Esophagus muscularis mucosa (tissue), 4 donors: ENCODE measurements at places on chromosomes 2 and 18. TPM values are rescaled to one million over a fixed set of nuclear protein-coding genes. Genes with fewer than 3 reads are reported as not detected.

DNA sequence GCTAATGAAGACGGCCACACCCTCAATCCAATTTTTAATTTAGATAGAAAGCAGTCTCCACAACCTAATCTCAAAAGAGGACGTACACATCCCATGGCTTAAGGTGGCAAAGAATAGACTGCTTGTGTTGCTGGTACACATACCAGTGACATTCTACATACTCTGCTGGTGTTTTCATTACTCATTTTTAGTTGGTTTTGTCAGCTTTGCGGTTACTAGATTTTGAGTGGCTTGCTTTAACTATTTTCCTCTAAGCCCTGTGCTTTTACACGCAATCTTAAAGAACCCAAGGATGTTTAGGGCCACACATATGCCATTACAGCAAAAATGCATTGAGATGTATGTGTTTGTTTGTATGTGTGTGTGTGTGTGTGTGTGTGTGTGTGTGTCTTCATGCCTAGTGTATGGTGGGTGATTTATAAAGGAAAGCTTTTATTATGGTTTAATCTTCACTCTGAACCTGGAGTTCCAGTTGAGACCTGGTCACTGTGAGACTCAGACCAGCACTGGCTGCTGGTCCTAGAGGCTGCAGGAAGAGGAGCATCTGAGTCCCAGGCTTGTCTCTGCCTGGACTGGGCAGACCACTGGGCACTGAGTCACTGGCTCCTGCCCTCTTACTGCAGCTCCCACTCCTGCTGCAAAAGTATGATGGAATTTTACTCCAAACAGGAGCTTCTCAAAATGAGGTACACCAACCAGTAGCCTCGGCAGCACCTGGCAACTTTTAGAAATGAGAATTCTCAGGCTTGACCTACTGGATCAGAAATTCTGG, 415.9 kb downstream of the NBAS start:
- no peaks in the 10 kb centered on the region for H3K27me3 ChIP-seq
- H3K27ac ChIP-seq, result no peak overlapping the region
- no peak overlapping the region for H3K4me3 ChIP-seq
- DNase-seq, result no peak
- no peaks in the 10 kb centered on the region for H3K36me3 ChIP-seq
- H3K4me1 ChIP-seq, result no peaks in the 10 kb centered on the region

DNA sequence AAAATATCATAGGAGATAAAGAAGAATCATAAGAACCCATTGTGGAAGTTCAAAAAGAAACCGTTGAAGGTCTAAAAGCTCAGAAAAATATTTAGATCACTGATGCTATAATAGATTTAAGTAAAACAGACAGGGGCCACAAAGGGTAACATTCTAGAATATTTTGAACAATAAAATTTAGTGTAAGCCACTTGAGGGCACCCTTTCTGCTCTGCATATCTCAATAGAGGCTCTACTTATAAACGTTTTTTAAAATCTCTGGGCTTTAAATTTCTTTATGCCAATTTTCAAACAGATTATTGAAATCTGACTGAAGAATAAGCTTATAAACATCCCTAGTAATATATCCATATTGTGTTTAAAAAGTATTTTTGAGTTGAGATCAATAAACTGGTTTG, 57.6 kb upstream of the IL1RL1 start:
- no peak overlapping the region for H3K27ac ChIP-seq
- H3K27me3 ChIP-seq, result no peaks in the 10 kb centered on the region
- no peaks in the 10 kb centered on the region for H3K36me3 ChIP-seq
- no peak overlapping the region for H3K4me3 ChIP-seq
- H3K4me1 ChIP-seq, result peaks cover 18% of the 10 kb centered on the region

Gene GREB1L
- total RNA-seq, result 14.4 TPM

Gene ITPRIPL1
- 0.42 TPM for total RNA-seq

- no peaks in the 10 kb centered on the region for H3K27me3 ChIP-seq
- H3K27ac ChIP-seq, result no peak overlapping the region
- H3K4me3 ChIP-seq, result no peak overlapping the region
- H3K4me1 ChIP-seq, result no peaks in the 10 kb centered on the region
- no peak for DNase-seq
Observed at GRCh38 chr2:176780348-176780747, 432.2 kb upstream of the HNRNPA3 start.

Gene CAPN13
- not detected for total RNA-seq

DNA sequence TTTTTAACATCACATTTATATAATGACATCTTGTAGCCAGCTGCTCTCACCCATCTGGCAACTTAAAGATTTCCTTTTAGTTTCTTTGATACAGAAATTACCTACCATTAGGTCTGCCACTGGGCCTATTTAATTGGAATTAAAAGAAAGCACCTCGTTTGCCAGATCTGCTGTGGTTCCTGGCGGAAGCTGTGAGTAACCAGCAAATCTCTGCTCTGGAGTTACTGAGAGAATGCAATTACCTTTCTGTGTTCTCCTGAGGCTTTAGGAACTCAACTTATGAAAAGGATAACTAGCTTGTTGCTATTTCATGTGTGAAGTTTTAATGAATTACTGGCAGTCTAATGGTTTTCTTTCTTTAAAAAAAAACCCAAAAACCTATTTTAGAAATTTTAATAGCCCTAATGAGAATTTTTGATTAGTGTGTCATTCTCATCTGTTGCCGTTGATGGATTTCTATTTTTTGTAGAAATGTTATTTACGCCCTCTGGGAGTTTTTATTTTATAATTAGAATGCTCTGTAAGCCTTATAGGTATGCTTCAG, 69.7 kb upstream of the LYPD6B start:
- no peaks in the 10 kb centered on the region for H3K36me3 ChIP-seq
- DNase-seq, result no peak
- H3K4me1 ChIP-seq, result no peaks in the 10 kb centered on the region

DNA sequence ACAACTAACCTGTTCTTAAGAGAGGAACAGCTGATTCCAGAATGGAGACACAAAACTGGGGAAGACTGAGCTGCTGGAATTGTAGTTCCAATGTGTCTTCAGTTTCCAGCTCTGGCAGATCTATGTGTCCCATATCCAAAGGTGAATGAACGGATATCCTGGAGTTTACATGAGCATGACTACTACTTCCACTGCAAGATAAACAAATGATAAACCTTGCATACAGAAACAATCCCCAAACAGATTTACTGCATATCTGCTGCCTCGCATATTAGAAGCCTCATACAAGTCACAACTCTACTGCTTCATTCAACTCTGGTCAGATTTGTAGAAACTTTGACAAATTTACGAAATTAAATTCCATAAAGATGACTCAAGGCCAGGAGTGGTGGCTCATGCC, 15.0 kb downstream of the RTTN start:
- H3K36me3 ChIP-seq, result peaks cover 23% of the 10 kb centered on the region
- no peaks in the 10 kb centered on the region for H3K4me1 ChIP-seq
- no peak overlapping the region for H3K4me3 ChIP-seq
- H3K27me3 ChIP-seq, result no peaks in the 10 kb centered on the region
- no peak overlapping the region for H3K27ac ChIP-seq

DNA sequence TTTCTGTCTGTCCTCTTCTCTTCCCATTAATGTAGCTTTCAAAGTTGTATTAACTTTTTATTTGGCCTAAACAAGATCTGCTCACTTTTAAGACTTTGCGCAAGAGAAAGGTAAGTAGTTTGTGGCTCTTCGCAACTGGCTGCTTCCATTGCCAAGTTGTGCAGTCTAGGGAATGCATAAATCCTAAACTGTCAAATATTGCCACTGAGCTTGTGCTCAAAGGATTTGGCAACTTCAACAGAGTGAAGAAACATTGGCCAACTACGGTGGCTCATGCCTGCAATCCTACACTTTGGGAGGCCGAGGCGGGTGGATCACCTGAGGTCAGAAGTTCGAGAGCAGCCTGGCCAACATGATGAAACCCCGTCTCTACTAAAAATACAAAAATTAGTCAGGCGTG, 826.4 kb downstream of the EPHA4 start:
- no peak overlapping the region for H3K27ac ChIP-seq
- no peaks in the 10 kb centered on the region for H3K4me1 ChIP-seq
- H3K27me3 ChIP-seq, result no peaks in the 10 kb centered on the region
- no peak for DNase-seq

GRCh38 chr2:19256121-19256601, 102.3 kb downstream of the OSR1 start:
- no peaks in the 10 kb centered on the region for H3K4me1 ChIP-seq
- H3K36me3 ChIP-seq, result no peaks in the 10 kb centered on the region
- no peak overlapping the region for H3K27ac ChIP-seq
- no peak overlapping the region for H3K4me3 ChIP-seq
- DNase-seq, result no peak

DNA sequence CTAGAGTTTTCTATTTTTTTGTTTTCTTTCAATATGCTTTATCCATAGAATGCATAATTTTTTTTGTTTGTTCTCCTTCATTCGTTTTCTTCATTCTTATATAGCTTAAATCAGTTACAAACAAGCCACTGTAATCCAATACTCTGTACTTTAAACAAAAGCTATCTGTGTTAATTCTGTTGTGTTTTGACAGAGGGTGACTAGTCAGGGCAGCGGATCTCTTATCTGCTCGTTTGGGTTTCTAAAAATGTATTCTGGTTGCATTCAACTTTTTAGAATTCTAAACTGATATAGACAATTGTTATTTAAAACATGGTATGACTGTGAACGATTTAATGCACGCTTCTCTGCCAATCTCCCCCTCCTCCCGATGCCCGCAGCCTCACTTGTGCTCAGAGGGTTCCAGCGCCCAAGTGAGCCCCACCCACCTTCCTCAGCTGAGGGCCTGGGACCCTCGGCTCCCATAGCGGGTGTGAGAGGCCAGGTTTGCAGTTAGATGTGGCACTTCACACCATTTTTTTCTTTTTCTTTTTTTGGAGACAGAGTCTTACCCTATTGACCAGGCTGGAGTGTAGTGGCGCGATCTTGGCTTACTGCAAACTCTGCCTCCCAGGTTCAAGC, 44.1 kb downstream of the NCK2 start:
- no peak for DNase-seq
- H3K4me3 ChIP-seq, result no peak overlapping the region
- H3K36me3 ChIP-seq, result no peaks in the 10 kb centered on the region
- peaks cover 87% of the 10 kb centered on the region for H3K4me1 ChIP-seq
- no peaks in the 10 kb centered on the region for H3K27me3 ChIP-seq
- no peak overlapping the region for H3K27ac ChIP-seq

Gene LIMS4
- total RNA-seq, result 2.7 TPM

DNA sequence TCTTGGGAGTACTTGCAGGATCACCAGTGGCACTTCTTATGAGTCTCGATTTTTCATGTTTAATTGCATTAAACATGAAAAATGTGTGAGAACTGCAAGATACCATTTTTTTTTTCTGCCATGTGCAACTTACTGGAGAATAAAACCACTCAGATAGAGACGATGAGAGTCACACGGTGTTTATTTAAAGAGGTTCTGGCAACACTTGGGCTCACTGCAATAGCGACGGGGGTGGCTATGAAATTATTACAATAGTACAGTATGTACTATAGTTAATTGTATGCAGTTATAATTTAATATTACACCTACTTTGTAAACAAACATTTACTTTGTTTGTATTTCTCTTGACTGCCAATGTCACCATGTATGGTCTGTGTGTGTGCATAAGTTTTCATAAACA, 479.8 kb downstream of the NUP35 start:
- no peaks in the 10 kb centered on the region for H3K36me3 ChIP-seq
- H3K27me3 ChIP-seq, result no peaks in the 10 kb centered on the region
- no peak overlapping the region for H3K27ac ChIP-seq
- no peaks in the 10 kb centered on the region for H3K4me1 ChIP-seq
- H3K4me3 ChIP-seq, result no peak overlapping the region

Gene CCDC85A
- 5.8 TPM for total RNA-seq

DNA sequence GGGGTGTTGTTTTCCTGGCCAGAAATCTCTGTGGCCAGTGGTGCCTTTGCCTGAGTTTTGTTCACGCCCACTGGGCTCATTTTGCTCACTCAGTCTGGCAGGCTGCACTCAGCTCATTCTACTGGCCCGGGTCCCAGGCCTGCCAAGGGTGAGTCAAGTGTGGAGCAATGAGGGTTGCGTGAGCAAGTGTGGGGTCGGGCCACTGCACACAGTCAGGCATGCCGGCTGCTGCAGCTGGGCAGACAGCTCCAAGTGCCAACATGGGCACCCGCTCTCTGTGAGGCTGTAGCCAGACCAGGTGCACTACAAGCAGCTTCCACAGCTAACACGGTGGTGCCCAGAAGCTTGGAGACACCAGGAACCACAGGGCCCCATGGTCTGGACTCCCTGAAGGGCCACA, 801.1 kb upstream of the RAB6C start:
- DNase-seq, result peak; percentile 88
- H3K4me1 ChIP-seq, result no peaks in the 10 kb centered on the region
- H3K27me3 ChIP-seq, result no peaks in the 10 kb centered on the region
- no peaks in the 10 kb centered on the region for H3K36me3 ChIP-seq
- H3K4me3 ChIP-seq, result no peak overlapping the region

Gene SYT4
- 0.69 TPM for total RNA-seq

DNA sequence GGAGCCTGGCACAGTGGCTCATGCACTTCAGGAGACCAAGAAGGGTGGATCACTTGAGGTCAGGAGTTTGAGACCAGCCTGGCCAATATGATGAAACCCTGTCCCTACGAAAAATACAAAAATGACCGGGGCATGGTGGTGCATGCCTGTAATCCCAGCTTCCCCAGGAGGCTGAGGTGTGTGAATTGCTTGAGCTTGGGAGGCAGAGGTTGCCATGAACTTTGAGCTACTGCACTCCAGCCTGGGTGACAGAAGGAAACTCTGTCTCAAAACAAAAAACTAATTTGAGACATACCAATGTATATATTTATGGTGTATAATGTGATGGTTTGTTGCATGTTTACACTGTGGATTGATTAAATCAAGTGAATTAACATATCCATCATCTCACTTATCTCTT, 21.8 kb upstream of the ZNF512 start:
- no peak overlapping the region for H3K4me3 ChIP-seq
- no peaks in the 10 kb centered on the region for H3K27me3 ChIP-seq
- no peak overlapping the region for H3K27ac ChIP-seq
- no peak for DNase-seq
- no peaks in the 10 kb centered on the region for H3K36me3 ChIP-seq

DNA sequence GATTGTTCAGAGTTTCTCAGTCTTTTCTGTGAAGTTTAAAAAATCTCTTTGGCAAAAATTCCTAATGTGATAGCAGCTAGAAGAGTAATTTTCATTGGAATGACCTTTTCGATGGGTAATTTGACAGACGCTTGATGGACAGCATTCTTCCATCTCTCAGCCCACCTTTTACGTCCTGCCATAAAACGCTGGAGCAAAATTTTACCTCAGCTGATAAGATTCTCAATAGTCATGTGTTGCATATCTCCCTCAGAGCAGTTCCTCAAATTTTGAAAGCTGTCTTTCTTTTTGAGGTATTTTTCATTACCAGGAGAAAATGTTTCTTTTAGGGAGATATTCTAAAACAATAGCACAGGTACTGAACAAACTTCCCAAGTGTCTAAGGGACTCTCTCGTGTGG, 441.4 kb downstream of the PARD3B start:
- H3K27me3 ChIP-seq, result no peaks in the 10 kb centered on the region
- no peak for DNase-seq

Gene BBS5
- total RNA-seq, result 11.2 TPM

DNA sequence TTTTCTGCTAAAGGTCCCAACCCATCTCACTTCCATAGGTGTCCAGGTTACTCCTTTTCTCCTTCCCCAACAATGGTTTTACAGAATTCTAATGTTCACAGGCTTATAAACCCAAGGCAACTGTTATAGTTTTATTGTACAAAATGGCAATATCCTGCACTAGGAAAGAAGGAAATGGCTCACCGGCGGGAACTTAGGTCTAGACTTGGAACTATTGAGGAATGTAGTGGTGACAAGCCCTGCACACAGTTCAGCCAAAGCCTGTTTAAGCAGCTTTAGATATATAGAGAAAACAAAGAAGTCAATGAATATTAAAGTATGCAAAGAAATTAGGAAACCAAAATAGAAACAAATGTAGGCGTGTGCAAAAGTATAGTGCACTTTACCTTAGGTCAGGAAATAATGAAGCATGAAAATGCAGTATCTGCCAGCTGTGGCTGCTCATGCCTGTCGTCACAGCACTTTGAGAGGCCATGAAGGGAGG, 22.7 kb upstream of the KCNG3 start:
- no peaks in the 10 kb centered on the region for H3K36me3 ChIP-seq
- H3K27ac ChIP-seq, result no peak overlapping the region
- no peaks in the 10 kb centered on the region for H3K4me1 ChIP-seq
- no peaks in the 10 kb centered on the region for H3K27me3 ChIP-seq
